ENCODE measurements at places on chromosomes 2 and 18.
A peak's percentile ranks its signal among the peaks of the same experiment; 100 is the strongest.

DNA sequence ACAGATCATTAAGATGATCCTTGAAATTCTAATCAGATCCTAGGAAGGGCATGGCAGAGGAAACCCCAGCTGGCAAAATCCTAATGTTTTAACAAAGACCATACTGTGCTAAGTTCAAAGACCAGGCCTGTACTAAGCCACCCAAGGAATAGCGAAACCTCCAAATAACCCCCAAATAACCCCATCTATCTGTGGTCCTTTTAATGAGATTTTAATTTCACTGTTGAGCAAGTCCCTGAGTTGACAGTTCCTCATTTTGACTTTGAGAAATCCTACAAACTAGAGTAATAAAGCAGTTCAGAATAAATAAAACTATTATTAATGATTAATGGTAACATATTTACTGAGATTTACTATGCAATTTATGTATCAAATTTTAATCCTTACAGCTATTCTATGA lies 259.8 kb downstream of the STK39 start:
- DNase-seq: no peak

DNA sequence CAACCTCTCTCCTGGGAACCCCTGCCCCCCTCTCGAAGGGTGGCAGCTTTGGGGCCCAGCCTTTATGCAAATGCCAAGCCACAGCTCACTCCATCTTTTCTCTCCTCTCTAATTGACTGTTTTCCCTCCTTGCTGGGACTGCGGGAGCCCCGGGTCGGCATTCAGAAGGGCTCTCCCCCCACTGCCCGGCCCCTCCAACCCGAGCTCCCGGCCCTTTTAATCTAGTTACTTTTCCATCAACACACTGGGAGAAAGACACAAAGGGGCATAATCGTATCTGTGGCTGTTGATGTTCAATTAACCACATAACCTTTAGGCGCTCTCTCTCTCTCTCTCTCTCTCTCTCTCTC lies 95.4 kb downstream of the INHBB start:
- DNase-seq: no peak

GRCh38 chr18:36012891-36013290 lies 40.4 kb downstream of the RMP24 start:
- no peak for DNase-seq

- DNase-seq: no peak
Measured at GRCh38 chr2:70496819-70497218, 56.8 kb downstream of the TGFA start.

DNA sequence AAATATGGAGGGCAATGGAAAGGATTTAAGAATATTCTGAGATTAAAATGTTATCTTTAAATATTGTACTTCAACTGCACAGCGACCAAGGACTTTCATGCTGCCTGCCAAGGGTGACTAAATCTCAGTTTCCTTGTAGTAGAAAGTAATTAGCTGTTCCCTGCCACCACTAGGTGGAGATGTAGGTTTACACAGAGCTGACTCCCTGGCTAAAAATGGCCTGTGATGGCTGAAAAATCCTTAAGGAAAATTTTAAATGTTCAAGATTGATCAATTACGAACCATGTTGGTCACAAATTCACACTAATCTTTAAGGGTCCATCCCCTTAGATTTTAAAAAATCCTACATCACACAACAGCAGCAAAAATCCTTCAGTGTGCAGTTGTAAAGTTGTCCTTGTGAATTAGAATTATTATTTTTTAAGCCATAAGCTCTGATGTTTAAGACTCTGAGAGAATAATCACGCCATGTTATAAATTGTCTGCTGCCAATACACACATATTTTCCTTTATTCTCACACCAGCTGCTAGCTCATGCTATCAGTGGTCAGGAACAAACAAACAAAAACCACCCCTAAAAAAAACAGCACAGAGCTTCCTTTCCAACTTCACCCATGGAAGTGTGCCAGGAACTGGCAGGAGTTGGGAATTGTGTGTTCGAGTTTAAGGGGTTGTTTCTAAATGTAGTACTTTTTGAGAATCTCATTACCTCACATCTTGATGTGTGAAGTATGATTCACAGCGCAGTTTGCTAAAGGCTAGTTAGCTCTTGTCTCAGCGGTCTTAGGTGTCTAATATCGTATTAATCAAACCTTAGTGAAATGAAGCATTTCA lies 399.8 kb downstream of the TMEM182 start:
- DNase-seq: no peak

- DNase-seq: no peak
Measured at GRCh38 chr2:101854877-101855276, 136.9 kb upstream of the IL1R2 start.

DNA sequence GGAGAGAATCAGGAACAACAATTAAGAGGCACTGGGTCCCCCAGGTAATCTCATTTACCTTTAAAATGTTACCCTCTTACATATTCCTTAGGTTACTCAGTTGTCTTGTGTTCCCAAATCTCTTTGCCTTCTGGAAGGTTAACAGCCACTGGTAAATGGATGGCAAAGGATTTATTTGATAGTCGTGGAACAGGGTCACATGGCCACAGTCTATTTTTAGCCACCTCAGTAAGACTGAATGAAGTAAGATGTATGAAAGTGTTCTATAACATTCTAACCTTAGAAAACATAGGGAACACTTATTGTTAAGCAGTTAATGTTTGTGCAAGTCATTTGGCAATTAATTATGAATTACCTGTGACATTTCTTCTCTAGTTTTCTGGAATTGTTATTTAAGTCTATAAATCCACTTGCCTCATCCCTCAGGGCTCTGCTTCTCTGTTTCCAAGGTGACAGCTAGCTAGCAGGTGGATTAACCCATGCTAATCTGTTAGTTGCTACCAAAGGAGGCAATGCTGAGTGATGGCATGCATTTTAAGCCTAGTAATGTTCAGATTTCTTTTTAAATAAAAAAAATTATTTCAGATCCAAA lies 211.0 kb downstream of the PIK3C3 start:
- no peak for DNase-seq

DNA sequence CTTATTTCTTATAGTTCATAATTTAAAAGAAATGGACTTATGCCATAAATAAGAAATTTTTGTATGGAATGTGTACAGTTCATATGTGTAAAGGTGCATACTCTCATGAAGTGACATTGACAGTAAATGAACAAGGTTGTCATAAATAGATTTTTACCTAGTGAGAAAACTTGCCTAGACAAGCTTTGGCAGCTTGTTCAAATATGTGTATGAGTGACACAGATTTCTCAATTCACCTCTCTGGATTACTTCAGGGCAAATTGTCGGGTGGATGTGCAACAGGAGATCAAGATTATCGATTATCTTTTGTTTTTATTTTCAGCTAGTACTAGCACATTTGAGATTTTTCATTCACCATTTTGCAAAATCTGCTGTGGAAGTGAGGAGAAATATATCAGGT lies 758.1 kb upstream of the ACVR2A start:
- no peak for DNase-seq

DNA sequence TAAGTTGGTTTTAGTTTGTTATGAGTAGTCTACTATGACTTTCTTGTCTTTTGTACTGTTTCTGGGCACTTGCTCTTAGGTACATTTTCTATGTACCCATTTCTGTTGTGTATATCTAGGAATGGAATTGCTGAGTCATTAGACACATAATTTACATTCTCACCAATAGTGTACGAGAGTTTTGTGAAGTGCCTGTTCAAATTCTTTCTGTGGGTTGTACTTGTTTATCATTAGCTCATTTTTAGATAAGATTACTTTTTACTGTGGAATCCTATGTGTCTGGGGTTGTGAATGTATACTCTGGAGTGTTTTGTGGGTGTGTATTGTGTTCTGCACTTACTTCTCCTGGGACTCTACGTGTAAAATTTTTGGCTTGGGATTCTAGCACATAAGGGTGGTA lies 36.6 kb upstream of the CD28 start:
- no peak for DNase-seq

DNA sequence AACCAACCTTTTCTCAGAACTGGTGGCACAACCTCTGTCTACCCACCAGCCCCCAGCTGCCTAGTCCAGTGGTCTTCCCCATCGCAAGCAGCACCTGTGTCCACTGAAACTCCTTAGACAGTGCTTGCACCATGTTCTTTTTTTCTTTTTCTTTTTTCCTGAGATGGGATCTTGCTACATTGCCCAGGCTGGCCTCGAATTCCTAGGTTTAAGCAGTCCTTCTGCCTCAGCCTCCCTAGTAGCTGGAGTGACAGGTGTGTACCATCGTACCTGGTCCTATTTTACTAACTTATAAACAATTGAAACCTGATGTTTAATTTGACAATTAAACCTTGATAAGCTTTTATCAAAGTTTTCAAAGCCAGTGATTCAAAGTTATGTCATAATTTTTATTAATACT lies 30.8 kb downstream of the SANBR start:
- DNase-seq: no peak

GRCh38 chr2:233828546-233829192 lies 25.7 kb downstream of the HJURP start:
- DNase-seq: peak; percentile 13

DNA sequence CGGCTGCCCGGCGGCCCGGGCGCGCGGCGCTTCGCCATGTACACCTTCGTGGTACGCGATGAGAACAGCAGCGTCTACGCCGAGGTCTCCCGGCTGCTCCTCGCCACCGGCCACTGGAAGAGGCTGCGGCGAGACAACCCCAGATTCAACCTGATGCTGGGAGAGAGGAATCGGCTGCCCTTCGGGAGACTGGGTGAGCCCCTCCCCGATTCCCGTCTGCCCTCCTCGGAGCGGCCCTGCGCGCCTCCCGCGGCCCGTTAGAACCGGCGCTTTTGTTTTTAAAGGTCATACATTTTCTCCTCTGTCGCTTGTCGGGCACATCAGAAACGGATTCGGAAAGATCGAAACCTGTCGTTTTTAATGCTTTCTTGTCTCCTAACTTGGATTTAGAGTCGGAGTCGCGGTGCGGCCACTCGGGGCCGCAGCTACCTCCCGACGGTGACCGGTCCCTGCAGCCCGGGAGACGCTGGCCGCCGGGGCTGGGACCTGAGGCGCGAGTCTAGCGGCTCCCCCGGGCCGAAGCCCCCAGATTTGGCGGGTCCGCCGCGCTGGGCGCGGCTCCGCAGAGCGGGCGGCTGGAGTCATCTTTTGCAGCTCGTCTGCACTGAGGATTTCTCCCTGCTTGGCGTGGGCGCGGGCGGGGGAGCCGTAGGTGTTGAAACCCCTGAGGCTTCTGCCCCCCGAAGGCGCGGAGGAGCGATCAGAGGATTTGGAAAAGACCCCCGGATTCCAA lies 519 bp downstream of the TTL start:
- peak; percentile 71 for DNase-seq

DNA sequence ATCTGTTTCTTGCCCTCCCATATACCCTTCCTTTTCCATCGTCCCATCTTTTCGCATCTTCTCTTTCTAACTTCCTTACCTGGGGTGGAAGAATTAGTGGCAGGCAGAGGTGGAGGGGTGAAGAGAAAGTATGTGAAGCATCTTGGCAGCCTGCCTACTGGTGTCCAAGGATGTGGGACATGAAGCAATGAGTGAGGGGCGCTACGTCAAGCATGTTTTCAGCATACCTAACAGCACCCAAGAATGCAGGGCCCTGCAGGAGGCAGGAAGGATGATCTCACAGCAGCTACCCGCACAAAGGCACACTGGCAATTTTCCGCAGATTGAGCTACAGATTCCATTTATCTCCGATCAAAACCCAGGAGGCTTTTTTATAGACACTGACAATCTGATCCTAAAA lies 42.2 kb downstream of the METTL4 start:
- no peak for DNase-seq

GRCh38 chr2:130834091-130834930 lies 2.4 kb upstream of the ARHGEF4 start:
- no peak for DNase-seq

DNA sequence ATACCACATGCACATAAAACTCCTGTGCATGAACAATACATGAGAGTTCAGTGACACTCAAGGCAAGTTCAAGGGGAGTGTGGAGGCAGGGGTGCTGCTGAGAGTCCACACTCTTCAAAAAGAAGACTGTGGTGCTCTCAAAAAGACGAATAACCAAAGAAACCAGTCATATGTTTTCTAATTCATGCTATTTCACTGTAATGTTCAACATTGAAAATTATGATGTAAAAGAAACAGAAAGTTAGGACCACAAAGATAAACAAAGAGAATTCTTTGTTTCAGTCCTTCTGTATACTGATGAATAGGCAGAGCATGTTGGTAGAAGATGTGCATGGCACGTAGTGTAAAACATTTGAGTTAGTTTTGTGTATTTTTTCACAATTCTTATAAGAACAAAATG lies 864.2 kb upstream of the LRATD1 start:
- no peak for DNase-seq

DNA sequence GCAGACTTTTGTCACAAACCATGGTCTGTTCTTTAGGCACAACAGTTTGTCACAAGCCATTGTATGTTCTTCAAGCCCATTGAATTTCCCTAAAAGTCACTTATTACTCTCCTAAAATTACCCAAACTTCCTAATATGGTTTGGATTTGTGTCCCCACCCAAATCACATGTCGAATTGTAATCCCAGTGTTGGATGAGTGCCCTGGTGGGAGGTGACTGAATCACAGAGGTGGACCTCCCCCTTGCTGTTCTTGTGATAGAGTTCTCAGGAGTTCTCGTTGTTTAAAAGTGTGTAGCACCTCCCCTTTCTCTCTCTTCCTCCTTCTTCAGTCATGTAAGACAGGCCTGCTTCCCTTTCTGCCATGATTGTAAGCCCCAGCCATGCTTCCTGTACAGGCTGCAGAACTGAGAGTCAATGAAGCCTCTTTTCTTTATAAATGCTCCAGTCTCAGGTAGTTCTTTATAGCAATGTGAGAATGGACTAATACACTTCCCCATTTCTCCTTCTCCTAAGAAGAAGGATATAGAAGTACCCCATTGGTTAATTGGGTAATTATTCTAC lies 11.2 kb upstream of the GYPC start:
- no peak for DNase-seq

DNA sequence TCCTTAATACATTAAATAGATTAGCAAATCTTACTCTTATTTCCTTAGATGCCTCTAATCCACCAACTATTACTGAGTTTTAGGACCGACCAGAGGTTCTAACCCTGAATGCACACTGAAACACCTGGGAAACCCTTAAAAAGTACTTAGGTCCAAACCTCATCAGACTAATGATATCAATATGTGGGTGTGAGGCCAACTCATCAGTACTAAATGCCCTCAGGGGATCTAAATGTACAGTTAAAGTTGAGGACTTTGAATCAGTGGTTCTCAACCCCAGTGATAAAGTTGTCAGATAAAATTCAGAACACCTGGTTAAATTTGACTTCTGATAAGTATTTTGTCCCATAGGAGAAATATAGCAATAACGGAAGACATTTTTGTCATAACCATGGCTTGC lies 20.9 kb downstream of the MMADHC start:
- no peak for DNase-seq

- DNase-seq: no peak
Measured at GRCh38 chr2:186503827-186504606, 18.0 kb downstream of the ZC3H15 start.

DNA sequence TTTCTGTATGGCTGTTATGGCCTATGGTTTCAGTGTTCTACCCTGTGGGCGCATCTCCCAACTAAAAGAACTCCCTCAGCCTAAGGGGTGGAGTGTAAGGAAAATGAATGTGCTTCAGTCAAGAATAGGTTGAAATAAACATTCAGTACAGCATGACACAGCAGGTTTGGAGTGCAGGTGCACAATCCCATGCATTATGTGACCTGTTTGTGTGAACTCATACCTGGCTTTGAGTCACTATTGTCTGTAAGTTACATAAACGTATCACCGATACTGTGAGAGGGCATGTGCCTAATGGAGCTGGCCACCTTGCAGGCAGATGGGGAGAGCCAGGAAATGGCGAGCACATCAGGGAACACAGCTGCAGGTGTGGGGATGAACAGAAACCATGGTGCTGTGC lies 216.0 kb downstream of the DSEL start:
- DNase-seq: no peak

GRCh38 chr2:150292807-150293206 lies 194.7 kb downstream of the RND3 start:
- DNase-seq: no peak
